ENCODE measurements at places on chromosomes 6 and 20. TPM values are rescaled to one million over a fixed set of nuclear protein-coding genes. Genes with fewer than 3 reads are reported as not detected.

The RGL2 gene
- 28.7 TPM for total RNA-seq

The TTBK1 gene
- not detected for total RNA-seq

The RFX6 gene
- total RNA-seq: not detected

The LY6G6F gene
- total RNA-seq: not detected

The ELOVL4 gene
- 0.95 TPM for total RNA-seq

The IER3 gene
- 224 TPM for total RNA-seq

The NT5DC1 gene
- 8.2 TPM for total RNA-seq

The PACSIN1 gene
- not detected for total RNA-seq

The VPS16 gene
- total RNA-seq: 24.0 TPM

The DEFB126 gene
- not detected for total RNA-seq

The AHCY gene
- total RNA-seq: 83.1 TPM

The SIRPB1 gene
- 5.1 TPM for total RNA-seq

The ARMH2 gene
- total RNA-seq: not detected

The OR12D3 gene
- not detected for total RNA-seq

The EEF1A2 gene
- 4.7 TPM for total RNA-seq

The TFAP2A gene
- not detected for total RNA-seq

The CDC25B gene
- total RNA-seq: 44.3 TPM

The DZANK1 gene
- total RNA-seq: 2.2 TPM

The SERINC3 gene
- total RNA-seq: 125 TPM

The HLA-DMB gene
- total RNA-seq: 42.0 TPM

The PNPLA1 gene
- not detected for total RNA-seq

The COX4I2 gene
- 1.0 TPM for total RNA-seq

The ELOVL2 gene
- total RNA-seq: 0.46 TPM

The NNAT gene
- total RNA-seq: 17.2 TPM

The SLC12A5 gene
- total RNA-seq: not detected

The HCRTR2 gene
- not detected for total RNA-seq

The RSPH9 gene
- not detected for total RNA-seq
